Activated CD4-positive, alpha-beta T cell treated with anti-CD3 and anti-CD28 coated beads, Interleukin-2, amount 10 ng/mL, durations not matched to agents 7 days and 5 days (primary cell): ENCODE measurements at places on chromosomes 11 and 22. TPM values are rescaled to one million over a fixed set of nuclear protein-coding genes. Genes with fewer than 3 reads are reported as not detected.

GRCh38 chr11:19163617-19164016, 38.2 kb downstream of the CSRP3 start:
- DNase-seq, result no peak
- H3K4me3 ChIP-seq, result no peak overlapping the region
- no peak overlapping the region for H3K27ac ChIP-seq
- peaks cover 16% of the 10 kb centered on the region for H3K4me1 ChIP-seq
- H3K36me3 ChIP-seq, result peaks cover 61% of the 10 kb centered on the region

DNA sequence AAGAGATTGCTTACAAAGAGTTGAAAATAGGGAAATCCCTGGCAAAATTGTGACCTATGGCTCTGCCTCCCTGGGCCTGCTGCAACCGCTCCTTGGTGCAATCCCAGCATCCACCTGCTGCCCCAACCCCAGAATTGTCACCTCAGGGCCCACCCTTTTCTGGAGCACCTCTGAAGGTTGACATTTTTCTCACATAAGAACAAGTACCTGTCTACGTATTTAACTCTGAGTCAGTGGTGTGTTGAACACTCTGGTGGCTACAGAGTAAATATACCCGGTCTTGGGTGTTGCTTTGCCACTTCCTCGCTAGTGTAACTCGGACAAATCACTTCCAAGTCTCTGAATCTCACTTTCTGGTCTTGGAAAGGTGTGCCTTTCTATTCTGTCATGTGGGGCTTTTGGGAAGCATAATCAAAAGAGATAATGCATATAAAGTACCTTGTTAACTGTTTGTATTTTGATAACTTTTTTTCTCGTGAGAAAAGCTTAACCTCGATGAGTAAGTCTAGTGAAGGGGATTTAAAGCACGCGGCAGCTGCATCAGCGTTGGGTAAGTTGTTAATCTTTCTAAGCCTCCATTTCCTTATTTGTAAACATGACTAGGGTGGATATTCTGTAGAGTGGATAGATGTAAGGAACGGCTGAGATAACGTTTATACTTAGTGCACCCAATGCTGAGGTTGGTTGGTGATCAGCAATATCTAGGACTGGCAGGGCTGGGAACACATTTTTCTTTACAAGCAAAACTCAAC, 881.2 kb downstream of the OPCML start:
- no peaks in the 10 kb centered on the region for H3K4me1 ChIP-seq
- H3K36me3 ChIP-seq, result no peaks in the 10 kb centered on the region
- H3K4me3 ChIP-seq, result no peak overlapping the region
- no peak overlapping the region for H3K27ac ChIP-seq

DNA sequence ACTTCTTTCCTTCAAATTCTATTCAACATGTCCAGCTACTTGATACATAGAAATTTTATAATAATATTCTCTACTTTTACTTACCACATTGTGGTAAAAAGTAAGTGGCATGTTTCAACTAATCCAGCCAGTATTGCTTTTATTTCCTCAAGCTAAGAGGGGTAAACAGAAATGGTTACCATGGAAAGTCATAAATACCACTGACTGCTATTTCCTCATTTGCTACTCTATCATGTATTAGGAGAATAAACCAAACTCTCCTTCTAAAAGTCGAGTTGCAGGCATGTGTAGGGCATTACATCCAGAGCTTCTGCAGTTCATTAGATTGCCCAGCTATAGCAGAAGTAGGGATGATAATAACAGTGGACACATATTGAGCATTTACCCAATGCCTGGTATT, 208.4 kb downstream of the MAML2 start:
- peaks cover 31% of the 10 kb centered on the region for H3K4me1 ChIP-seq
- no peak for DNase-seq
- no peak overlapping the region for H3K4me3 ChIP-seq
- peaks cover 36% of the 10 kb centered on the region for H3K36me3 ChIP-seq

GRCh38 chr11:69508974-69509373, 27.5 kb downstream of the LINC01488 start:
- H3K27ac ChIP-seq, result no peak overlapping the region
- H3K4me1 ChIP-seq, result peaks cover 6% of the 10 kb centered on the region
- H3K27me3 ChIP-seq, result peaks cover 11% of the 10 kb centered on the region

DNA sequence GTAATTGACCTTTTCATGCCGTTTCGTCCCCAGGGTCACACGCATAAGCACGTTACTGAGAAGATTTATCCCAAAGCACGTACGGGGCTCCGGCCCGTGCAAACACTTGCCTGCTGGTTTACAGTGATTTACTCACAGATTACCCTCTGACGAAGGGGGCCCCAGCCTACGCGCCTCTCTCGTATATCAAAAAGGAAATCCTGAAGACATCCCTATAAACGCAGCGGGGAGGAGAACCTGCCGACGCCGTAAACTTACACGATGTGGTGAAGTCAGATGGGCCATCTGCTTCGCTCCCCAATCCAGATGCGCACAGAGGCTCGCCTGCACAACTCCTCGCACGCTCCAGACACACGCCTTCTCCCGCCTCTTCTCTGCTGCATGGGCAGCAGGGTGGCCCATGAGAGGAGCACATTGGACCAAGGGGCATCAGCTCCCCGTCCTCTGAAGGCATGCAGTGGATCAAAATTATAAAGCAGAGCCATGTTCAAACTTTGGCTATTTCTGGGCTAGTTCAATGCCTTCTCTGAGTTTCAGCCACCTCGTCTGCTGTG, 123.6 kb downstream of the MN1 start:
- H3K27ac ChIP-seq, result no peak overlapping the region
- no peaks in the 10 kb centered on the region for H3K4me1 ChIP-seq
- no peak for DNase-seq
- no peaks in the 10 kb centered on the region for H3K36me3 ChIP-seq
- H3K4me3 ChIP-seq, result no peak overlapping the region
- H3K27me3 ChIP-seq, result peaks cover 3% of the 10 kb centered on the region

DNA sequence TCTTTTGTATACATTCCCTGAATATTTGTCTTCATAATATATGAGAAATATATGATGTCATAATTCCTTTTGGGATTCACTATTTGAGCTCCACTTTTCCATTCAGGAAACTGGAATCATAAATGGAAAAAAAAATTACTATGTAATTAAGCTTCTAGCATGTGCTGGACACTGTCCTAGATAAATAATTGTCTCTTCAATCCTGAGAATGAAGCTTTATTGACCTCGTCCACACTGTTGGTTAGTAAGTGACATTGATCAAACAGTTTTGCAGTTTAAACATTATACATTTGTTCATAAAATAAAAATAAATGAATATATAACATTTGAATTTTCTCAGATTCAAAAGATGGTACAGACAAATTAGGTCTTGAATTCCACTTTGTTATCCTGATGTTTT, 1691.2 kb downstream of the LRRC4C start:
- DNase-seq, result no peak
- H3K4me1 ChIP-seq, result no peaks in the 10 kb centered on the region
- H3K36me3 ChIP-seq, result no peaks in the 10 kb centered on the region
- H3K4me3 ChIP-seq, result no peak overlapping the region
- no peak overlapping the region for H3K27ac ChIP-seq

GRCh38 chr11:67588136-67588503, 4.5 kb downstream of the GSTP1 start:
- DNase-seq, result no peak
- peaks cover 31% of the 10 kb centered on the region for H3K36me3 ChIP-seq
- H3K4me1 ChIP-seq, result peaks cover 32% of the 10 kb centered on the region
- H3K27me3 ChIP-seq, result no peaks in the 10 kb centered on the region

Gene B4GALNT4
- total RNA-seq, result 1.5 TPM

Gene GRAMD1B
- 36.3 TPM for total RNA-seq
